ENCODE measurements at places on chromosomes 12 and 14.

DNA sequence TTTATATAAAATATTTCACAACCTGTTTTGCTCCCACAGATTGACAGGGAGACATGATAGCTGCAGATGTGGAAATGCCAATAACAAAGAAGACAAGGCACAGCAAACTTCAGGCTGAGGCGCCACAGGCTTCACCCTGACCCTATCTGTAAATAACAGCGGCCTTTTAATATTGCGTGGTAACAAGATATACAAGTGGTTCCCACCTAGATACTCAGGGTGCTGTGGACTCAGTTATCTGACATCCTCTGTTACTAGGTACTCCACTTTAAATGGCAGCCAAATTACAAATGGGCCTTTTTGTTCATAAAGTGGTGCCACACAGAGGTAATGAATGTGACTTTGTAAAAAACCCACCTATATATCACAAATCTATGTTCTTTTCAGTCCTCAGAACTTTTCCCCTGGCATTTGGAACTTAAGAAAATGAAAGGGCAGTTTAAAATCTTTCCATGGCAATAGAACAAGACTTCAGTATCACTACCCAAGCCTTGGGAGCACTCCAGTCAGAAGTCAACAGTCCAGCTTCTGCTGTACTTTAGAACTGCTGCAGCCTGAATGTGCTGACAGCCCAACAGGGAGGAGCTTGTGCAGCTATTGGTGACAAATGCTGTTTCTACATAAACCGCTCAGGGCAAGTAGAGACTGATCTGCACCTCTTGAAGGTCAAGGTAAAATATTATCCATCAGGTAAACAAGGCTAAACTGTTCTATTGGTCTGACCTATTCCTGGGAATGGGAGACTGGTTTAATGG, 86.2 kb upstream of the DCD start:
- DNase-seq: no peak

DNA sequence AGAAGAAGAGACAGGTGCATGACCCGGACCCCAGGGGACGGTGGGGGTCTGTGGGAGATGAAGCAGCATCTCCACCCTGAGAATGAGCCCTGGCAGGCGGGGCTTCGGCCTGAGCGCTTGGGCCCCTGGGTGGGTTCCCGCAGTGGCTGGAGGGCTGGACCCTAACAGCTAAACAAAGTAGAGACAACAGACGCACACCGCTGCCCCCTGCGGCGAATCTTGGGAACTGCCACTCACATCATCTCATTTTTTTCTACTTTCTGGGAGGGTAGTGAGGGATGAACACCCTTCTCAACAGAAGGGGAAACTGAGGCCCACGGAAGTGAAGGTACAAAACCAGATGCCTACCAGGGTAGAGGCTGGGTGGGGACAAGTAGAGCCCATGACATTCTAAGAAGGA, 104.7 kb downstream of the RFLNA start:
- DNase-seq: no peak

DNA sequence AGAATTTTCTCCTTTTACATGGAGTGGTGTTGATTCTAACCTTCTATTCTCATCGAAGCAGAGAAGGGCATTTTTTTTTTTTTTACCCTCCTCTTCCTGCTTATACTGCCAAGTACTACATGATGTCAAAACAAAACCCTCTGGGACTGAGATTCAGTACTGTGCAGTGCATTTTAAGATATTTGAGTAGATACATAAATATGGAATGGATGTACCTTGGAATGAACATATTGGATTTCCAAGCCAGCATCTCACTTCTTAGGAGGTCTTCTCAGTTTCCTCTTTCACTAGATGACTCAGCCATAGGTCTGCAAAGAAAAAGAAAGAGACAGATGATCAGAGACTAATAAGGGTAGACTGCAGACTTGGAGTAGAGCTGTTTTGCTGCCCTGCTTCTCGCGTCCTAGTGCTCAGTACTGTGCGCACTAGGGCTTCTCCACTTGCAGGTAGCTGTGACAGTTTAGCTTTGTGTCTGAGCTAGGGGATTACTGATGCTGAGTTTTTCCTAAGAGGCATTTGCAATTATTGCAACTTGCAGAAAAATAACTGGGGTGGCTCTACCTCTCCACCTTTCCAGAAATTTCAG, 20.4 kb downstream of the TPH2 start:
- DNase-seq: no peak

DNA sequence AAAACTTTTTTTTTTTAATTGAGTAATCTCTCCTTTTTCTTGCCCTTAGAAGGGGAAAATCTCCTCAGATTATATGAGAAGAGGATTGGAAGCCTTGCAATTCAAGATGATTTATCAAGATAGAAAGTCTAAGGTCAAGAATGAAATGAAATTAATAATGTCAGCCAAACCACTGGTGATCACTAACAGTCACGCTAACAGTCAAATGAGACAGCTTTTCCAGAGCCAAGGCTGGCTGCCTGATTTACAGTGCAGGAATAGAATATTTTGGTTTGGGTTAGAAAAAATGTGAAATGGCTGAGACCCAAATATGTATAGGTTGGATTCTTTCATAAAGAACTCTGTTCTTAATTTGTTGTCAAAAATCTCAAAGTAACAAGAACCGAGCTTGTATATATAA, 204.3 kb downstream of the PPM1H start:
- no peak for DNase-seq

DNA sequence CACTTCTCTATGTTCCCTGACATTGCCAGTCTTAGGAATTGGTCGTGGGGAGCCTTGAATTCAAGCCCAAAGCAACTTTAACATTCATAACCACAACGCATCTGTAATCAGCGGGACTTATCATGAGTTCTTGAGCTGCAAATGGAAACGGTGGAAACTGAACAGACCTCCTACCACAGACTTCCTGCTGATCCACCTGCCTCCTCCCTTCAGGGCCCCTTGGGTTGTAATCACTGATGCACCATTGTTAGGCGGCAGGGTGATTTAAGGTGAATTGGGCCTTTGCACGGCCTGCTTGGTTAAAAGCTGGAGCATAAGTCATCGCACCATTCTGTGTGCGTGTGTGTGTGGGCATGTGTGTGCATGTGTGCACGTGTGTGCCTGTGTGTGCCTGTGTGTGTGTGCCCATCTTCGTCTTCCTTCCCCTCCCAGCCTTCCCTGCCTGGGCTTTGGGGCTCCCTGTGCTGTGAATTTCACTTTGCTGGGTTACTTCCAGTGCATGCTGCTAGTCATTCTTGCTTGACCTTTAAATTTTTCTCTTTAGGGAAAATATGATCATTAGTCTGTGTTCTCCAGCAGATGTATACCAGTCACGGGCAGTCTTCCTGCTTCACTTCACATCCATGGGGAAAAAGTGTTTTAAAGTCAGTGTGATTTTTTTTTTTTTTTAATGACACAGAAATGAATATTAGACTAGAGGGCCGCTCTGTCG, 29.1 kb downstream of the CHST11 start:
- peak; percentile 20 for DNase-seq

DNA sequence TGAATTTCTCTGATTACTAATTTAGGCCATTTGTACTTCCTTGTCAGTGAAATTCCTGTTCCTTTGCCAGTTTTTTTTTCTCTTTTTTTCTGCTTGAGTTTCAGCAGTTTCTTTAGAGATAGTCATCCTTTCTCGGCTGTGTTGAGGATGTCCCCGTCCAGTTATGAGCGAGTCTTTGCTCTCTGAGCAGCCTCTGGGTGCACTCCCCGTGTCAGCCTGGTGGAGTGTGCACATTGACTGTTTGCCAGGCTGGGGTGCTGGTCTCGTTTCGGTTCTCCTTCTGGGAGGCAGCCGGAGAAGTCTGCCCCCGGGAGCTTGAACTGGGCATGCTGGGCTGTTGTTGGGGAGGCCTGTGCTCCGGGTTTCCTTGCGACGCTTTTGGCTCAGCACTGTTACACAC, 3.0 kb downstream of the PACS2 start:
- no peak for DNase-seq

GRCh38 chr12:92088805-92089204, 56.8 kb downstream of the BTG1 start:
- DNase-seq: no peak

- no peak for DNase-seq
Measured at GRCh38 chr12:24597580-24597979, 351.3 kb downstream of the BCAT1 start.

DNA sequence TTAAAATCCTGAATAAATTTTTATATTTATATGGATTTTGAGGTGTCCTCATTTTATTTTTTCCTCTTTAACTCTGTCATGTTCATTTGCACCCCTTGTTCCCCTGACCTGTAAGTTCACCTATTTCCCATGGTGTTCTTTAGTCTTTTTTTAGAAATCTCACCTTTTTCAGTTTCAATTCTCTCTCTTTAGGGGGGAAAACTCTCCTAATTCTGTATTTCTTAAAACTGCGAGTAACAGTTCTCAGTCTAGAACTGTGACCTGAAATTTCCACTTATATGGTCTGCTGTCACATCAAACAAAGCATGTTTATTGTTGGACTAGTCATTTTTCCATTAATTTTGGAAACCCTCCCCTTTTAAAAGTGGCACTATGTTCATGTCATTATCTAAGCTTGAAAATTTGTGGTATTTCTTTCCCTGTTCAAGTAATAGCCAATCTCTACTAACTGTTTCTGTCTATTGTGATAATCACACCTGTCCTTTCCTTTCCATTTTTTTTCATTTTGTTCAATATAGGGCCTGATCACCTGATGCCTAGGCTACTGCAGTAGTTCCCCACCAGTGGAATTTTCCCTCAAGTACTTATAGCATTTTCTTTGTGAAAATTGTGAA, 14.0 kb upstream of the FBXO33 start:
- DNase-seq: no peak

DNA sequence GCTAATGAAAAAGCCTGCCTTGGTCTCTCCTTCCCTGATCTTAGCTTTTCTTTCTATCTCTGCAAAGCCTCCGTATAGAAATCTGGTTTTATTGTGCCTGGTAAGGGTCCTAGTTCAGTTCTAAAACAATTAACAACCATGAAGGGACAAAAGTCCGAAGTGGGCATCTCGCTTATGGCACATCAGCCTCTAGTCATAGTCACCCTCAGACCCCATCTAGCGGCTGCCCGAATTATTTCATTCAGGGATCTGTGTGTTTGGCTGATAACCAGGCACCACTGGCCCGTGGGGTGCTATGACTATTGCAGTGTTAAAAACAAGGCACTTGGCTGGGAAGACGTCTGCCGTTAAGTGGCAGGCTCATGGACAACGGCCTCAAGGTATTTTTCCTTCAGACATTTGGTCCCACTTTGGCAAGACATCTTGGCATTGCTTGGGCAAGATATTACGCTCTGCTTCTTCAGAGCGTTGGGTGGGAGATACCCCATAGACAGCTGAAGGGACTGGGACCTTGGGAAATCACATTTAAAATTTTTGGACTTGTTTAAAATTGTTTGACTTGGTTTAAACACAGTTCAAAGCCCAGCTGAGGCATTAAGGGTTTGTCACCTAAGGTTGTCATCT, 87.1 kb downstream of the SINHCAF start:
- peak; percentile 13 for DNase-seq

- no peak for DNase-seq
Measured at GRCh38 chr12:90229407-90230170, 521.0 kb upstream of the ATP2B1 start.

DNA sequence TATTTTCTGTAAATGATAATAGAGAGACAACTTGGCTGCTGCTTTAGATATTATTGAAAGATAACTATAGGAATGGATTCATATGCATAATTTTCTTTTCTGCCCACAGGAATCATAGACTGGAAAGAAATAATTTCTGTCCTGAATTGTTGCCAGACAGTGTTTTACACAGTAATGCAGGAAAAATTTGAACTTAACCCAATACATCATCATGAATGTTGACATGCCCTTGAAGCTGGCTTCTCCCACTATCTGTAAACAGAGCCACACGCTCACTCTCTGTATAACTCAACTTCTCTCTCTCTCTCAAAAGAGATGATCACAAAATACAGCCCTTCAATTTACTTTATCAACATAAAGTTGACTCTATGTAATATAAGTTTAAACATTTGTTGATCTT, 56.6 kb downstream of the PAX9 start:
- no peak for DNase-seq

DNA sequence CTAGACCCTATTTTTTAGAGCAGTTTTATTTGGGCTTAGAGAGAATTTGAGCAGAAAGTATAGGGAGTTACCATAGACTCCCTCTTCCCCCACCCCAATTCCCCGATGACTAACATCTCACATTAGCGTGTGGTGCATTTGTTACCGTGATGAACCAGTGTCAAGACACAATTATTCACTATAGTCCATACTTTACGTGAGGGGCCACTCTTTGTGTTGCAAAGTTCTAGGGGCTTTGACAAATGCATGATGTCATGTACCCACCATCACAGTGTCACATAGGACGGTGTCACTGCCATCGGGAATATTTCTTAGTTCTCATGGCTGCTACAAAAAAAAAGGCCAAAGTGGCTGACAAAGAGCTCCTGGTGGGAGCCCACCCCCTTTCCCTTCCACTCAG, 119.1 kb downstream of the PHETA1 start:
- DNase-seq: no peak

DNA sequence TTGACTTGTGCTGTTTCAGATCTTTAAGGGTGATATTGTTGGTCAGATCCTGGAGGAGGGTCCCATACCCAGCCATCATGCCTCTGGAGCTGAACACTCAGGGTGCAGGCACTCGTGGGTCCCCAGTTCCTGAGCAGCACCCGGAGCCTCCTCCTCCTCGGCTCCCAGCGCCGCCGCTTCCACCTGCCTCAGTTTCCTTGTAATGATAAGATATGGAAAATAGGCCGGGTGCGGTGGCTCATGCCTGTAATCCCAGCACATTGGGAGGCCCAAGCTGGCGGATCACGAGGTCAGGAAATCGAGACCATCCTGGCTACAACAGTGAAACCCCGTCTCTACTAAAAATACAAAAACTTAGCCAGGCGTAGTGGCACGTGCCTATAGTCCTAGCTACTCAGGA, 20.2 kb upstream of the AEBP2 start:
- DNase-seq: no peak

GRCh38 chr12:75533239-75533638, 21.8 kb upstream of the KRR1 start:
- DNase-seq: no peak

- no peak for DNase-seq
Measured at GRCh38 chr14:61025251-61026223, 44.5 kb downstream of the SLC38A6 start.

GRCh38 chr14:89428173-89428523, 11.1 kb upstream of the FOXN3 start:
- no peak for DNase-seq

DNA sequence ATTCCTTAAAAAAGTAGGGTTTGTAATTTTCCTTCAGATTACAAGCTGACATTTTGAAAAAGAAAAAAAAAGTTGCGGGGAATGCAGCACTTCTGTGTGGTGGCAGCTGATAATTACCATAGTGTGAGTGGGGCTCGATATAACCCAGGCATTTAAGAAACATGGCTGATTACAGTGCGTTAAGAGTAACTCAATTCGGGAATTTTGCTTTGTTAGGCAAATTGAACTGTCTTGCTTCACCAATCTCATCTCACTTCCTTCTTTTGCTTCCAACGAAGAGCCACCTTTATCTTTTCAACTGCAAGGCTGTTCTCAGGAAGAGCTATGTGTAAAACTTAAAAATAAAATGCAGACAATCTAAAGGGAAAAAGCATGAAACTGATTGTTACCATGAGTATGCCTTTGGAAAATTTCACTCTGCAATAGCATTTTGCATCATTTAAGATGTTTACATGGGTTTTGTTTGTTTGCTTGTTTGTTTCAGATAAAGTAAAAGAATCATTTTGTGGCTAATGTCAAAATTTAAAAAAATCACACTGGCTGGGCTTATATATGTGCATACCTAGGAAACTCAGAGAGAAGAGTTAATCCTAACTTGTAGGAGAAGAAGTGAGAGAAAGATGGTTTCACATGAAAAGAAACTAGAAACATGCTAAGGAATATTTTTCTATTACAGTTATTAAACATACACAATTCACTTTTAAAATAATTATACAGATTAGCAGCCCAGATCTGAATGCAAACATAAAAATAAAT, 295.9 kb upstream of the ATP2B1 start:
- DNase-seq: no peak

GRCh38 chr12:58301038-58301729, 359.8 kb downstream of the ATP23 start:
- DNase-seq: no peak
